ENCODE measurements at places on chromosomes 1 and 21. TPM values are rescaled to one million over a fixed set of nuclear protein-coding genes. Genes with fewer than 3 reads are reported as not detected.
A peak's percentile ranks its signal among the peaks of the same experiment; 100 is the strongest.

Gene FAM110D
- 6.3 TPM for total RNA-seq

Gene VANGL1
- 12.5 TPM for total RNA-seq

DNA sequence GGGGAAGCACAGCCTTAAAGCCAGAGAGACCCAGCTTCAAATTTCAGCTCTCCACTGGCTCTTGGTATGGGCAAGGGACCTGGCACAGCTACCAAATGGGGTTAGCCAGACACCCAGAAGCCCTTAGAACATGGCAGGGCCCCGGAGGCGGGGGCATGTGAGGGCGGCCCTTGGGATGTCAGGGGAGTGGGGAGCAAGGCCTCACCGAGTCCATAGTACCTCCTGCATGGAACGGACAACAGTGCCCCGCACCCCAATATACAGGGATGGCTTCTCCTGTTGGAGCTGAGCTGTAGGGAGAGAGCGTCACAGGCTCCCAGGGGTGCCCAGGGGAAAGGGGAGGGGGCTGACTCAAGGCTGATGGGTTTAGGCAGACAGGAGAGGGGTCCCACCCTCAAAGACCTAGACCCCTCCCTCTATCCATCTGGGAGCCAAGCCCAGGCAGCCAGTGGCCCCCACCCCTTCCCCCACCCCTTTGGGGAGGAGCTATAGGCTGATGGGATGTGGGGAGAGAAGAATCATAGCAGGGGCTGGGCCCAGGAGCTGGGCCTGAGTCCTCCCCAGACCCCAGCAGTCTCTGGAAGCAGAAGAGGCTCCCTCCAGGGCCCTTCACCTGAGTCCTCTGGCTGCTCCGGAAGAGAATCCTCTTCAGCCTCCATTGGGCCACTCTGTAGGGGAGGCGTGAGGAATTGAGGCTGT is 16.5 kb downstream of the SPOCD1 start:
- peak; percentile 65 for DNase-seq

DNA sequence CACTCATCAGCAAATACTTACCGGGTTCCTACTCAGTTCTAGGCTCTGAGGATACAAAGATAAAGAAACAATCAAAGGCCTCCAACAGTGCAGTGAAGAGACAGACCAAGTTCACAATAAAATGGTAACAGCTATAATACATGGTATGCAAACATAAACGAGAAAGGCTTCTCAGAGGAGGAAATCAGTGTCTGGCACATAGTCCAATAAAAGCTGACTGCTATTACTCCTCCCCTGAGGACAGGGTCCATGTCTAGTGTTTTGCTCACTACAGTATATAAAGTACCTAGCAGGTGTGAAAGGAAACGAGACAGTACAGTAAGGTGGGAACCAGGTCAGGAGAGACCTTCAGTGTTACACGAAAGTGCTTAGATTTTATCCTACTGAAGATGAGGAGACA is 4.3 kb downstream of the RBM34 start:
- no peak for DNase-seq

Gene FCER1A
- 0.80 TPM for total RNA-seq

Gene MPZ
- 5.5 TPM for total RNA-seq

GRCh38 chr1:103336408-103336807 is 189.1 kb upstream of the RNPC3 start:
- no peak for DNase-seq

- no peak for DNase-seq
Measured at GRCh38 chr1:231036416-231036815, 3.6 kb downstream of the FAM89A start.

DNA sequence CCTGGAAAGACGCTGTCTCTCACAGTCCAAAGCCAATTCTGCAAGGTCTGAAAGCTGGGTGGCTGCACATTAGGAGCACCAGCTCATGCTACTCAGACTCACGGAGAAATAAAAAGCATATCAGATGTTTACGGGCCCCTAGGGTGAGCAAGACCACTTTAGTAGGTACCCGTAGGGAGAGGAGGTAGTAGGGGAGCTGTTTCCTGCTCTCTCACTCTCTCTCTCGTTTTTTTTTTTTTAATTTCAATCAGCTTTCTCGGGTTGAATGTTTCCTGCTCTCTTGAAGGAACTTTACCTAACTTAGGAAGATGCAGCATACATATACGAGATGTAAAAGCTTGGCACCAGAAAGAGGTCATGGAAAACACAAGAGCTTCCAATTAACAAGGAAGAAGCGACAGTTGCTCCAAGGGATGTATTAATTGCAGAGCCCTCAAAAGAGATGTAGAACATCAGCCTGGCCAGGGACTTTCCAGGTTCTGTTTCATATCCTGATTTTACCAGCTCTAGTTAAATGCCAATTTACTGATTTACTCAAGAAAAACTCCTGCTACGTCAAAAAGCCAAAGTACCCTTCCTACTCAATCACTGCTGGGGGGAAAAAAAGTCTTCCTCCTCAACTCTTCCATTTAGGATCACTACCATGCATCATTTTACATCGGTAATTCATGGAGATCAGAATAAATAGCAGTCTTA is 3.1 kb downstream of the LORICRIN start:
- DNase-seq, result no peak

DNA sequence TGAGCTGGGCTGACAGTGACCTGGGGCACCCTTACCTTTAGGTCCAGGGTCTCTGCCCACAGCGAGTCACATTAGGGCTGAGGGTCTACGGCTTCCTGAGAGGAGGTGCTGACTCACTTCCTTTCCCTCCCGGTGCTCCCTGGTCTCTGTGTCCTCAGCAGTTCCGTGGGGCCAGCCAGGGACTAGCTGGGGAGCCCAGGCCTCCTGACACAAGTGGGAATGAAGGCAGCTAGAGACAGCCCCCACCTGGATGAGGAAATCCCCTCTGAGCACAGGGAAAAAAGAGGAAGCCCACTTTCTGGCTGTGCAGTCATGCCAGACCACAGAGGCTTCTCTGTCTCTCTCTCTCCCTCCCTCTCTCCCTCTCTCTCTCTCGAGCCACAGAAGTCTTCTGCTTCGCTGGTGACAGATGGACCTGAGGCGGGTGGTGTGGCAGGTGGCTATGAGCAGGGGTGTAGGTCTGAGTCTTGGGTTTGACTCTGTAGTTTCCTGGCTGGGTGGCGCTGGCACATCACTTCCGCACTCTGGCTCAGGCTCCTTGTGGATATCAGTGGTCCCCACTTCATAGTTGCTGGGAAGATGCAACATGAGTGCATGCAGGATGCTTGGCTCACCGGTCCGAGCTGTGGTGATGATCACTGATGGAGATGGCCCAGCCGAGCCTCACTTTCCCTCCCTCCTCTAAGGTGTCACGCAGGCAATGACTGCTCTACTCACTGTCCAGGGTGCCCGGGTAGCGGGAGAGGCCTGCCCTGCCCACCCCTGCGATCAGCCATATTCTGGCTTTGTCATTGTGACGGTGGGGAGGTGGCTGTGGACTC is 3.5 kb downstream of the SLC66A1 start:
- DNase-seq, result no peak

DNA sequence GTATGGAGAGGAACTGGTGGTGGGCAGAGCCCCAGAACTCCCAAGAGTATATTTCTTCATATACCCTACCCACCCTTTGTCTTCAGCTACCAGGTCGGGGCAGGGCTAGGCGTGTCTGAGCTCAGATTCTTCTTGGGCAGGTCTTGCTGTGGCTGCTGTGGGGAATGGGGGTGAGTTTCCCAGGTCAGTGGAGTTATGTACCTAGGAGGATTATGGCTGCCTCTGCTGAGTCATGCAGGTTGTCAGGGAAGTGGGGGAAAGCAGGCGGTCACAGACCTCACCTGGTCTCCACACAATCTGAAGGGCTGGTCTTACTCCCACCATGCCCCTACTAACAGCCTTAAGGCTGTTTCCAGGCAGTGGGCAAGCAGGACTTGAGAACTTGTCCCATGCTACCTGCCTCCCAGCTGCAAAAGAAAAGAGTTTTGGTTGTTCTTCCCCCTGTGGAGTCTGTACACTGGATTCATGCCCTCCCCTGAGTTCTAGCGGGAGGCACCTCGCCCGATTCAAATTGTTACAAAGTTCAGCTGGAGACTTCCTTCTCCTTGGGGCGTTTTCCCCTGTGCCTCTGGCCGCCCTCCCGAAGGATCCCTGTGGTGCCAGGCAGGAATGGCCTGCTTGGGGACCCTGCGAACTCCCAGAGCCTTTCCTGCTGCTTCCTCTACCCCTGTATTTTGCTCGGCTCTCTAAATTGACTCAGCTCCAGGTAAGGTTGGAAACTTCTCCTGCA is 58.6 kb downstream of the NPHS2 start:
- no peak for DNase-seq

DNA sequence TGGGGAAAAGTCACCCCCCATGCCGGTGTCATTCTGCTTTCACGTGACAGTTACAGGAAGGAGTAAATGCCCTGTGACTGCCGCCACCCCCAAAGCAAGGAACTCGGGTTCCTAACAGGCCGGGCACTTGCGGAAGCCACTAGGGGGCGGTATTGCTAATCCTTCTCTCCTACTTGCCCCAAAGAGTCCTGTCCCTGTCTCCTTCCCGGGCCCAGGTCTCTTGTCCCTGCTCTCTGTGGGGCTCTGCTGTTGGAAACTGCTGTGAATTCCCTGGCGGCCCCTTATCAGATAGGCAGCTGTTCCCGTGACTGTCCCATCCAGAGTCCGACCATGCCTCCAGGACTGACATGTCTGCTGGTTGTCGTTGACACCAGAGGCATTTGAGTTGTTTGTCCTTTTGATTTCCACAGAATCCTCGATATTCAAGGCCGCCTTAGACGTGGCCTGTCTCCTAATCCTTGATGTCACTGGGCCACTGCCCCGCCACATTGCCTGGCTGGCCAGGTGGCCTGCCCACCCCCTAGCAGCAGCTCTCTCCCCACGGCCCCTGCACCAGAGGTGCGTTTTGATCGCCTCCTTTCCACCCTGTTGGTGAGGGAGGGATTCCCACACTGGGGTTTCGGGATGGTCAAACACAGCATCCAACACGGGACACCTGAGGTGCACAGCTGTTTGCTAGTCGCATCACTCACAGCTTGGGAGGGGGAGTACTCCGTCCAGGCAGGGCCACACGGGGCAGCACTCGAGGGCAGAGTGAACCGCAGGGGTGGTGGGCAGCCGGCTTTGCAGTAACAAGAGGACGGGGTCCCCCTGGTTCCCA is 37.3 kb downstream of the CHAF1B start:
- DNase-seq, result no peak

- peak; percentile 41 for DNase-seq
Measured at GRCh38 chr1:30405631-30406212, 317.7 kb downstream of the MATN1 start.

- DNase-seq, result no peak
Measured at GRCh38 chr1:16927711-16928485, 6.2 kb downstream of the CROCC start.

GRCh38 chr1:175287377-175287776 is 94.8 kb upstream of the KIAA0040 start:
- no peak for DNase-seq

DNA sequence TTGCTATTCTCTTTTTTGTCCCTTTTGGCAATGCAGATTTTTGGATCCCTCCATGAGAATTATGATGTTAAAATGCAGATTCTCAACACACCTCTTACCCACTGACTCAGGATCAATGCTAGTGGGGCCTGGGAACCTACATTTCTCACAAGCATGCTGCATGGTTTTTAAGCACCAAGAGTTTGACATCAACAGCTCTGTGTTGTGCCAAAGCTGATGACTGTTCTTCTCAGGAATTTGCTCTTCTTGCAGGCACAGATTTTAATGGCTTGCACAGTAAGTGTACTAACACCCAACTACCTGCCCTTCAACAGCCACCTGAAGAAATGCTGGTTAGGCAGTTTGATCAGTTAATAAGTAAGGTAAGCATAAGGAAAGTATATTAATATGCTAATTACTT is 468.7 kb downstream of the PTBP2 start:
- no peak for DNase-seq

Gene RAB3B
- total RNA-seq, result not detected

Gene PGLYRP4
- total RNA-seq, result not detected

Gene ILDR2
- total RNA-seq, result 0.29 TPM

GRCh38 chr1:53060579-53060978 is 1.4 kb upstream of the PODN start:
- DNase-seq, result no peak

Gene TEX38
- not detected for total RNA-seq

Gene KCNK2
- total RNA-seq, result 0.26 TPM

Gene TCEA3
- 8.3 TPM for total RNA-seq

Gene MIXL1
- total RNA-seq, result not detected

Gene TRIM46
- 0.22 TPM for total RNA-seq

DNA sequence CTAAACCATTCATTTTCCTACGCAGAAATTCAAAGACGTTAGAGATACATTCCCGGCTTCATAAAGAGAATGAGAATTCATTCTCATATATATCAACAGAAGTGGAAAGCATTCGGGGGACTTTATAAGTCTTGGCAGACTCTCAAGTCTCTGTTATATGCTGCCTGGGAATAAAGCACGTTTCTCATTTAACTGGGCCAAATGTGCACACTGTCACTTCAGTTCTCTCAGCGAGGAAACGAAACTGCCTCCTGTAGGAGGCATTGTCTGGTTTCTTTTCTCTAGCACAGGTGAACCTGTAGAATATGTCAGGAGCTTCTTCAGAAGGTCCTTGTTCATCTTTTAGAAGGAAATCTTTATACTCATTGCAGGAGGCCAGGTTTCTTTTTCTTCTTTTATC is 367.6 kb downstream of the PTBP2 start:
- no peak for DNase-seq

DNA sequence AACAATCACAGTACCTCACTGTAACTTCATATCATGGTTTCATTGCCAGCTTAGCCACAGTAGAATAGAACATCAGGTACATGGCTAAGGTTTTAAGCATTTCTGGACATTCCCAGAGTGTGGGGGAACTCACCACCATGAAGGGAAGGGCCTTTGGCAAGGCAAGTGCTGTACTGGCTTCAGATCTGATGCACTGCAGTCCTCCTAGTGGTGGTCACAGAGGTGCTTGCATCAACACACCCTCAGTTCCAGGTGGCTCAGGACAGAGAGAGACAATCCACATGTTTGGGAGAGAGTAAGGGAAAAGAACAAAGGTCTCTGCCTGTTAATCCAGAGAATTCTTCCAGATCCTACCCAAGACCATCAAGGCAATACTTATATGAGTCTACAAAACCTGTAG is 528.4 kb upstream of the RGS18 start:
- DNase-seq, result no peak

DNA sequence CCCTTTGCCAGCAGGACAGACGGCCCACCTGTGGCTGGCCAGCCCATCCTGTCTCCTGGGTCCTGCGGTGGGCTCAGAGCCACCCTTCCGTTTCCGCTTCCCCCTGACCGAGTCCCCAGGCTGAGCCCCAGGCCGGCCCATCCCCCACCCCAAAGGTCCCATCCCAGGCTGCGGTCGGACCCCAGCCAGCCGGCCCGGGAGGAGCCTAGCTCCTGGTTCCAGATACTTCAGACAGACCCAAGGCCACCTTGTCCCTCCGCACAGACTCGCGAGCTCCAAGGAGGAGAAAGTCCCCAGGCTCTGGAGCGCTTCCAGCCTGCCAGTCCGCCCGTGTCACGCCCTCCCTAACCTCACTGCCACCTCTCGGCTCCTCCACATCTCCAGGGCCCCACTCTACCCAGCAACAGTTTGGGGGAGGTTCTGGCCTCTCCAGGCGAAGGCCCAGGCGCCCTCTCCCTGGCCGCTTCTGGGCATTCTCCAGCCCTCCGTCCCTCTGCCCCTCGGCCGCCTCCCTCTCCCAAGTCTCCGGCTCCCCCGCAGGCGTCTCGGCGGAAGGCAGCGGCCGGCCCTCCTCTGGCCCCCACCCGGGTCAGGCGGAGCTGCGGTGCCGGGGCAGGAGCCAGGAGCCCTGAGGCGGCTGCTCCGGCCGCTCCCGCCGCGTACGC is 835 bp downstream of the LRRN2 start:
- no peak for DNase-seq

Gene SLAMF8
- total RNA-seq, result 11.3 TPM

GRCh38 chr21:42630626-42631025 is 22.8 kb upstream of the PDE9A start:
- DNase-seq, result peak; percentile 55
